ENCODE measurements at places on chromosomes 4 and X.
A peak's percentile ranks its signal among the peaks of the same experiment; 100 is the strongest.

- no peak for DNase-seq
Measured at GRCh38 chr4:186708554-186708953, 15.1 kb downstream of the FAT1 start.

- DNase-seq: peak; percentile 14
Measured at GRCh38 chrX:79065696-79066095, 78.8 kb upstream of the GPR174 start.

DNA sequence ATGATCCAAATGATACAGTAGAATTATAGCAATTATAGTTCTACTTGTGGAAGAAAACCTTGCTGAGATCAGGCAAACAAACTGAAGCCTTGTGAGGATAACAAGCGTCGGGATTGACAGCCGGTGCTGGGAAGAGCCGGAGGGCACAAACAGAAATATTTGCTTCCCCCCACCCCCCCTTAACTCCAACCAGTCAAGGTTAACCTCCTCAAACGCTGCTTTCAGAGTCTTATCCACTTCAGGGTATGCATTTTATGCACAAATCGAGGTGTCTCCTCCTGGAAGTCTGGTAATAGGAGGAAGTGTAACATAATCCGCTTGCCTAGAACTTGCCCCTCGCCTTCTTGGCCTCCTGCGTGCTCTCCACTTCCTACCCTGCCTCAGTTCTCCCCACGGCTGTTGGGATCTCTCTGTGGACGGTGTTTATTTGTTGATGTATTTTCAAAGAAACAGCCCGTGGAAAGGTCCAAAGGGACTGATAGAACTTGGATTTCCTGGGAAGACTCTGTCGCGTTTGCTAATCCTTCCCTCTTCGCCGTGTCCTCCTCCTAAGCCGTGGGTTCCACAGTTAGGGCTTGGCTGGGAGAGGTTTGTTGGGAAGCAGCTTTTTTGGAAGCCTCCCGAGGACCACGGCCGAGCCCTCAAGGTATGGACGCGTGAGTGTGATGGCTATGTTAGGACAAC, 4.1 kb upstream of the ARX start:
- no peak for DNase-seq

- no peak for DNase-seq
Measured at GRCh38 chr4:53432528-53433424, 55.3 kb downstream of the FIP1L1 start.

DNA sequence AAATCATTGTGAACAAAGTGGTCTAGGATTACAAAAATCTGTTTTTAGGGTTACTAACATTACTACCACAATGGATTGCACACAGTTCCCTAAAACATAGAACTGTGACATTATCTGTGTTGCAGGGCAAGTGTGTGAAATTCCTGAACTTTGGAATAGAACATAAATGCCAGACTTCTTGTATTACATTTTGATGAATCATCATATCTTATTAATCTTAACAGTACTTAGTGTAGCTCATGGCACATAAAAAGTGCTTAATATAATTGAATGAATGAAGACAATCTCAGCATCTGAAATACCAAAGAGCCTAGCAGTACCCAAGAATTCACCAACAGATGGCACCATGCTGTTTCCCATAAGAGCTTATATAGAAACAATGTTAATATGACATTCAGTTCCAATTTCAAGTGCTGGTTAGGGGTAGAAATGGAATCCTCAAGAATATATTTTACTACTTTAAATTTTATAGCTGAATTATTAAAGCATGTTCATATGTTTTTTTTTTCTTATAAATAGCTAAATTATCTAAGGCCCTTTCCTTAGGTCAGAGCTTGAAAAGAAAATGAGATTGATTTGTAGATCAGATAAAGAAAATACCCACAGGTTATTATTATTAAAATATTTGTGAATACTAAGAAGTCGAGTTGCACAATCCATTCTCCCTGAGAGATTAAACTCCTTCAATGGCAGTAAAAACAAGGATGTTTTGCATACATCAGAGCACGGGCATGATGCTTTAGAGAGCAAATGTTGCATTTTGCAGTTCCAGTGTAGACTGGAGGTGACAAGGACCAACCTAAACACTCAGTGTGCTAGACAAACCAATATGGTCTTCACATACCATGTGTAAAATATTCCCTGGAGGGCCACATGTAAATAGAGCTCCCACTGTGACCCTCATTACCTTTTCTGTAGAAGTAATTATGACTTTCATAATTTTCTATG, 25.7 kb upstream of the SHISA3 start:
- no peak for DNase-seq

DNA sequence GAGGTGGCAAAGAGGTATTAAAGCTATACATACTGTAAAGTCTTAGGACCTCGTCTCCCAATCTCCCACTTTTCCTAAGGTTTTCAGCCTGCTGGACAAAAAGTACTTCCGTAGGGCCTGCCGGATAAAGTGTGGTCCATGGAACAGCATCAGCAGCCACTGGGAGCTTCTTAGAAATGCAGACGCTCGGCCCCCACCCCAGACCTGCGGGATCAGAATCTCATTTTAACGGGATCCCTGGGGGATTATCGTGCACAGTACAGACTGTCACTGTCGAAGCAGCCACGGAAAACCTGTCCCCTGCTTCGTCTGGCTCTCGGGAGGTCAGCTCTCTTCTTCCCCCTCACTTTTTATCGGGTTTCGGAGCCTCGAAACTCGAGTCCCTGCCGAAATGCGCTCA, 802 bp downstream of the ADGRG2 start:
- no peak for DNase-seq

DNA sequence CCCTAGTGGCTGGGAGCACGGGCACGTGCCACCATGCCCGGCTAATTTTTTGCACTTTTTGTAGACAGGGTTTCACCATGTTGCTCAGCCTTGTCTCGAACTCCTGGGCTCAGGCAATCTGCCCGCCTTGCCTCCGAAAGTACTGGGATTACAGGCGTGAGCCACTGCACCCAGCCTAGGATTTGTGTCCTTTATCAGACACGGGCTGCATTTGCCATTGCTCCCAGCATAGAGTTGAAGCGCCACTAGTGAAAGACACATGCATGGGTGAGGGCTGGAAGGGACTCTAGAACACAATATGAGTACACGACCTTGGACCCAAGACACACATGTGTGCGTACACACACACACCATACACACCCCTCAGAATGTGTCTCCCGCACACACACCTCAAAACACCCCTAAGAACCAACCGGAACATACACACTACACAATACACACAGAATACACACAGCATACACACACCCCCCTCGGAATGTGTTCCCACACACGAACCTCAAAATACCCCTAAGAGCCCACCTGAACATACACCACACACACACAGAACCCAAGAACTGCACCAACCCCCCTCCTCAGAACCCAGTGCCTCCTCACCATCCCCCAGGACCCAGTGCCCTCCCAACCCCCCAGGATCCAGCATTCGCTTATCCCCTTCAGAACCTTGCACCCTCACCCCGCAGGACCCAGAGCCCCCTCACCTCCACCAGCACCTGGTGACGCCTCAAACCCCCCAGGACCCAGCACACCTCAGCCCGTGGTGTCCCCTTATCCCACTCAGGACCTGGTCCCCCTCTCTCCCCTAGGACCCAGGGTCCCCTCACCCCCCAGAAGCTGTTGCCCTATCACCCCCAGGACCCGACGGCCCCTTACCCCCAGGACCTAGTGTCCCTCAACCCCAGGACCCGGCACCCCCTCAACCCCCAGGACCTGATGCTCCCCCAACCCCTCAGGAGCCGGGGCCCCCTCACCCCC, 1.0 kb downstream of the TNIP2 start:
- no peak for DNase-seq

DNA sequence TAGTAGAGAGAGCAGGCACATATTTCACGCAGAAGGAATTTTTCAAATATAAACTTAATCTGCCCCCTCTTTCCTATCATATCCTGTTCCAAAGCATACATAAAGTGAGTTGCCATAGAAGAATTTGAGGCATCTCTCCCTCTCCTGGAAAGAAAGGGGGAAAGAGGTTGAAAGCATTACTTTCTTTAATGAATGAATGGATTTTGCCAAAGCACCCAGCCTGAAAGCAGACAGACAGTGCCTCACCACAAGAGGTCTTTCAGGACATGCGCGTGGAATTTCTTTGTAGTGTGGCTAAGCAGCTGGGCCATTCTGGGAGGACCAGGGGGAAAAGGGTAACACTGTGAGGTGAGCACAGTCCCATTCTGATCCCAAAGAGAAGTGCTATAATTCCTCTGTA, 651.4 kb downstream of the IQCM start:
- no peak for DNase-seq

DNA sequence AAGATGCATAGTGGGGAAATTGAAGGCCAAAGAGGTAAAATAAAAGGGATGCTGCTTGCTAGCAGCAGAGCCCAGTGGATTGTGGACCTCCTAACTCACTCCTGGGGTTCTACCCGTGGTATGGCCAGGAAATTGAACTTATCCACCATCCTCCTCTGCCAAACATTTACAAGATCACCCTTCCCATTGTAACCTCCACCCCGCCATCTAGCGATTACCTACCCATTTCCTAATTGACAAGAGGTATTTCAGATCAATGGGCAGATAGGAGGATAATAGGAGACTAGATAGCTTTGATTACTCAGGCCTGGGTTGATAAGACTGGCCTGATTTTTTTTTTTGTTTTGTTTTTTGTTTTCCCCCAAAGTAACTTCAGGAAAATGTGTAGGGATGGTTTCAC, 67.8 kb downstream of the REPS2 start:
- no peak for DNase-seq

GRCh38 chr4:1839282-1839681, 16.7 kb downstream of the LETM1 start:
- DNase-seq: no peak

- DNase-seq: no peak
Measured at GRCh38 chr4:168167714-168168284, 75.5 kb downstream of the ANXA10 start.

GRCh38 chrX:7192871-7193270, 44.9 kb upstream of the PUDP start:
- no peak for DNase-seq

DNA sequence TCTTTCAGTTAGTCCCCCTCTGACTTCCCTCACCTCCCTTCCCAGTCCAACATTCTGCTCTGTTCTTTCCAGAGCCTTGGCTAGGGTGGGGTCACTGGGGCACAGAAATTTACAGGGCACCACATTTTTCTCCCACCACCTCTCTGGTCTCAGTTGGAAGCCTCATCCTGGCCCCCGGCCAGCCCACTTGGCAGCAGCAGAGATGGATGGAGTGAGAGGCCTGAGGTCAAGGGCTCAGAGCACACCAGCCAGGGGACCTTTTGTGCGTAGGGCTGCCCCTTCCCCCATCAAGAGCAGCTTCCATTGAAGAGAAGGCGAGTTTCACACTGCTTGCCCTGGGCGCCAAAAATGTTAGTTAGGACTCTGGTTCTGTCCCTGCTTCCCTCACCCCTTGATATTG, 230.9 kb downstream of the SOX3 start:
- DNase-seq: no peak

- peak; percentile 48 for DNase-seq
Measured at GRCh38 chrX:118973389-118974087, 880 bp upstream of the LONRF3 start.

DNA sequence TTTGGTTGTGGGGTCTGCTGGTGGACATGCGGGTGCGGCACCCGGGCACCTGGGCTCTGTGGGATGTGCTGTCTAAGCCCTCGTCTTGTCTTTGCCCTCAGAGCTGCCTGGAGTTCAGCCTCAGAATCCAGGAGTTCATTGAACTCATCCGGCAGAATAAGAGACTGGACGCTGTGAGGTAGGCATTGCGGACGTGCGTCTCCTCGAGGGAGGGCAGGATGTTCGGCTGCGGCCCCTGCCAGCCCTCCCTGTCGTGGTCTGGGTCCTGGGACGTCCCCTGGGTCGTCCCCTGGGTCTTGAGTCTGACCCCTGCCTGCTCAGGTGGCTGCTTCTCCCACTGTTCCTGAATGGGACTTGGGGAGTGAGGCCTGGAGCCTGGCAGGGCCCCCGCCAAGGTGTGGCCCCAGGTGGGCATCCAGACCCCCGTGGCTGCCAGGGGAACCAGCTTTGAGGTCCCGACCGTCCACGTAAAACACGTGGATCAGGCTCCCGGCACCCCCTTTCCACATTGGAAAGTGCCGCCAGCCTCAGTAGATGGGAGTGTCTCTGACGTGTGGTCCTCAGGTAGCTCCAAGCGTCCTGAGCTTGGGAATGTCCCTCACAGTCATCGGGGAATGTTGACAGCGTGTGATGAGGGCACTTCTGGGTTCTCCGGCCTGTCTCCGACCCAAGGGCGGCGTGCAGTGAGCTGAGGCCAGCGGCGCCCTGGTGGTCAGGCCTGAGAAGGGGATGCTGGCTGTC, 19.3 kb upstream of the UVSSA start:
- DNase-seq: no peak

- DNase-seq: no peak
Measured at GRCh38 chrX:124862301-124862700, 457.4 kb upstream of the TEX13C start.

GRCh38 chr4:30904215-30904555, 184.0 kb downstream of the PCDH7 start:
- no peak for DNase-seq
